ENCODE measurements at places on chromosomes 12 and 14. TPM values are rescaled to one million over a fixed set of nuclear protein-coding genes. Genes with fewer than 3 reads are reported as not detected.

DNA sequence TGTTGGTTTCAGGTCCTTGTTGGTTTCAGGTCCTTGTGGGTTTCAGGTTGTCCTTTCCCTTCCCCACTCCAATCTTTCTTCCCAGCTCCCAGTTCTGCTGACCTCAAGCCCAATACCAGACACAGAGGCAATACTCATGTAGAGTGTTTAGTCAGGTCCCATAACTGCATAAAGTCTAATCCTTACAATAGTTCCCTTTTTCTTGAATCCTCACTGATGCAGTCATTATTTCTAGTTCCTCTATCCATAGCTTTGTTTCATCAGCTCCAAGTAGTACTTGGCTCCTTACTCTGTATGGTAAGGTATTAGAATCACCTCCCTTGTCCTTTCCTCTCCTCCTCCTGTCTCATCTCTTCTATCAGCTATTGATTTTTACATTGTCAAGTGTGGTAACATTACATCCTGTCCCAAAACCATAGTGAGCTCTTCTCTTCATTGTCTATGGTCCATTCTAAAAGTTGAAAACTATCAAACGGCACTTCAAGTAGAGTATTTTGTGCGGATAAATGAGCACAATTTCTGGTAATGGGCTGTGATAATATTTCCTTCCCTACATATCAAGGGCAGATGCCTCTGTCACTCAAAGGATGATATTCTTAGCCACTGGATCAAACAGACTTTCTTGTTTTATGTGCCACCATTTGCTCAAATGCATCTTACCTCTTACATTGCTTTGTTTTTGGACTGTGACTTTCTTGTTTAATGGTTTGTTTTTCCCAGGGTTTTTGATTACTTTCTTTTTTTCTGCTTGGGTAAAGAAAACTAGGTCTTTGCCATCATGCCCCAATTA lies 57.2 kb upstream of the JDP2 start:
- DNase-seq, result no peak

The KLRC2 gene
- not detected for polyA plus RNA-seq

The FGF6 gene
- not detected for polyA plus RNA-seq

GRCh38 chr14:61140271-61140670 lies 140.9 kb downstream of the TMEM30B start:
- no peak for DNase-seq

GRCh38 chr14:34424488-34424887 lies 37.6 kb downstream of the SPTSSA start:
- no peak for DNase-seq

GRCh38 chr12:13592063-13592942 lies 389.1 kb downstream of the GRIN2B start:
- no peak for DNase-seq

The SALL2 gene
- polyA plus RNA-seq, result 62.1 TPM

DNA sequence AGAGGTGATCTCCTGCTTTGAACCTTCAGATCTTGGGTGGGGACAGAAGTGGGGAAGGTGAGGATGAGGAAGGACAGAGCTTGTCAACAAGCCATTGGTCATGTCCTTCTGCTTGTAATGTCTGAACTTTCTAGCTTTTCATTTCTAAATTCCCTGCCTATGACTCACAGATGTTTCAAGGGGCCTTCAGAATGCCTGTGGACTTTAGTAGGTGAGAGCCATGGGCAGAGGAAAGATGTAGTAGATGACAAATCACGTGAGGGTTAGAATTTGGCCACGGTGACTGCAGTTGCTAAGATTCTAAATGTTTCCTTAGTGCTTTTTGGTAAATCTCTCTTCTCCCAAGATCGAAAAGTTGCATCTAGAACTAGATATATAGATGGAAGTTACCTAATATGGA lies 18.7 kb upstream of the CREBL2 start:
- DNase-seq, result no peak

DNA sequence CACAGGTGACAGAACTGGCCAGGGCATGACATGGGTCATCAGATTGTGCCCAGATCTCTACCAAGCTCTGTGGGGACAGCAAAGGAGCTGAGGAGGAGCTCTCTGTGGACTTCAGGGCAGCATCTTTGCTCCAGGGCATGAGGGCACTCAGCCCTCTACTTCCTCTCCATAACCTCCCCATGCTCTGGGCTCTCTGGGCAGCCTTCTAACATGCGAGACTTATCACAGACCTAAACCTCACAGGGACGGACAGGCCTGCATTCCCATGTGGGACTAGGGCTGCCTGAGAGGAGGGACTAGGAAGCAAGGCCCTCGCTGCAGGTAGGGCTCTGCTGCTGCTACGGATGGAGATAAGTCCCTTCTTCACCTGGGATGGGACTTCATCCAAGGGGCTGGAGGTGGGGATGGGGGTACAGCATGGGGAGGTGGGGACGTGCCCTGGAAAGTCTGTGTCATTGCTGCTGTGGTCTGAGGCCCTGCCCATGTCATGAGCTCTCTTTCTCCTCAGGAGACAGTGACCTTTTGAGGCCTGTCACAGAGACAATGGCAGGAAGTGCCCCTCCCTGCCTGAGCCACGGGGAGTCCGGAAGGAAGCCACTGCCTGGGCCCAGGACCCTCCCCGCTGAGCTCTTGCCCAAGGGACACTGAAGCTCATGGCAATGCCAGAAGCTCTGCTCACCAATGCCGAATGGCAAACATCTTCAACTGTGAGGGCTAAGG lies 44.1 kb downstream of the PITPNM2 start:
- no peak for DNase-seq

DNA sequence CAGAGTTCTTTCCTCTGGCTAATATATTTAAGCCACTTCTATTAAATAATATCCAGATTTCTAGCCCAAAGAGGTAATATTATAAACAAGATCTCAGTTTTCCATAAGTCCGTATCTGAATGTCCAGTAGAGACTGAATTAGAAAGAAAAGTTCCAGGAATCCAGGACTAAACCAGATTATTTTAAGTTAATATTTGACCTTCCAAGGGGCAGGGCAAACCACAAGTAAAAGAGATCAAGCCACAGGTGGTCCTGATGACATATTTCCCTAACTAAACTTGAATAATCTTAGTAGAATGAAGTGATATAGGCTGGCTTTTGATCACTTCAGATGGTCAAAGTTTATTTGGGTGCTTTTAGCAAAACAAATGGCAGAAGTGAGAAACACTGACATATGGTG lies 43.3 kb upstream of the E2F7 start:
- DNase-seq, result no peak

The CBLN3 gene
- polyA plus RNA-seq, result 3.7 TPM

The OR4K5 gene
- not detected for polyA plus RNA-seq

DNA sequence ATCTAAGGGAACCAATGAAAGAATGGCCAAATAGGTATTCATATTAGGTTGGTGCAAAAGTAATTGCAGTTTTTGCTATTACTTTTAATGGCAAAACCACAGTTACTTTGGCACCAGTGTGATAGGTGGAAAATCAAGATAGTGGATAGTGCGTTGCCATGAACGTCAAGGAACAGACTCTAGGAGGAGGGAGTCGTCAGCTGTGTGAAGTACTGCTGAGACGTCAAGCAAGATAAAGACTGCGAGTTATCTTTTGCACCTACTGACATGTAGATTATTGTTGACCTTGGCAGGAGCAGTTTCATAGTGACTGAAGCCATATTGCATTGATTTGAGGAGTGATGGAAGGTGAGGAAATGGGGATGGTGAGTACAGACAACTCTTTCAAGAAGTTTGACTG lies 8.3 kb downstream of the YLPM1 start:
- no peak for DNase-seq

- DNase-seq, result no peak
Measured at GRCh38 chr14:33611405-33612196, 339.3 kb downstream of the EGLN3 start.

The CS gene
- 241 TPM for polyA plus RNA-seq

The DLK1 gene
- 10.8 TPM for polyA plus RNA-seq

DNA sequence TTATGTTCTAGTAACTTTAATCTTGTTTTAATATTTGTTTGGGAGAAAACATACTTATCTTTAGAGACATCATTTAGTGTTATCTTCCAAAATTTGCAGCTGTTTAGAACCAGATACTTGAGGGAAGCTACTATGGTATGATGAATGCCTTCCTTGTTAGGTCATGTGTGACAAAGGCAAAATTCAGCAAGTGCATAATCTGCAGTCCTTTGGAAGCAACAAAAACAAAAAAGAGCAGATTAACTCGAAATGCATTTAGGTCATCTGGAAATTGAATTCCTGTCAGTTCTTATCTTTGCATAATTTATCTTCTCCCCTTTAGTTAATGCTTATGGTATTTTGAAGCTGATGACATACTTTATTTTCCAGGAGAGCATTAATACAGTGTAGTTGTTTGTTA lies 3.5 kb downstream of the FBXO34 start:
- DNase-seq, result no peak

DNA sequence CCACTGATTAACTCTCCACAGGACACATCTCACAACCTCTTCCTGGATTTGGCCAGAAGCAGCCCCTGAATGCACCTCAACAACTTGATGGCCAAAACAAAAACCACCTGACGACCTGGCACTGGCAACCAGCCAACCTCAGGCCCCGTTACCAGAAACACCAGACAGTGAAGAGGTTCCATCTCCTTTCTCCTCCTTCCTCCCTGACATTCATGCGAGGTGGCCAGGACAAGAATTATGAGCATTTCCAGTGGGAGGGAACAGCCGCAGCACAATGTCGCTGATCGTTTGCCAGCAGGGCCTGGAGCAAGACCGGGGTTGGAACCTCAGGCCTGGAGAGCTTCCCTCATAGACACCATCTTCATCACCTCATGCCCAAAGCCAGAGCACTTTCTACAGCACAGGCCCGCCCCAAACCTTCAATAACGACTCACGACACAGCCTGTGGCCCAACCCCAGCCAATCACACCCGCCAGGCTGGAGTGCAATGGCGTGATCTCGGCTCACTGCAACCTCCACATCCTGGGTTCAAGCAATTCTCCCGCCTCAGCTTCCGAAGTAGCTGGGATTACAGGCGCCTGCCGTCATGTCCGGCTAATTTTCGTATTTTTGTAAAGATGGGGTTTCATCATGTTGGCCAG lies 48.7 kb downstream of the CCDC88C start:
- DNase-seq, result no peak

- no peak for DNase-seq
Measured at GRCh38 chr12:60487284-60487683, 891.5 kb downstream of the SLC16A7 start.

The FIGNL2 gene
- 3.4 TPM for polyA plus RNA-seq

The ETFBKMT gene
- polyA plus RNA-seq, result 5.4 TPM

DNA sequence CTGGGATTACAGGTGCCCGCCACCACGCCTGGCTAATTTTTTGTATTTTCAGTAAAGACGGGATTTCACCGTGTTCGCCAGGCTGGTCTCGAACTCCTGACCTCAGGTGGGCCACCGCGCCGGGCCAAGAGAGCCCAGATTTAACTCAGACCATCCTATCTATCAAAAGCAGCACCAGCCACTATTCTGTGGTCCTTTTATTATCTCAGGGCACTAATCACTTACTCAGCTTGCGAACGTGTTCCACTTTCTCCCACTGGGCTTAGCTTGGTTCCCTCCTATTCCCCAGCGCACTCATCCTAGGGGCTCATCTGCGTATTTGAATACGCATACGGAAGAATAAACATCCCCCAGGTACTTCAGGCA lies 16.2 kb upstream of the AACS start:
- no peak for DNase-seq

- DNase-seq, result no peak
Measured at GRCh38 chr12:119440803-119441360, 106.4 kb downstream of the CCDC60 start.

DNA sequence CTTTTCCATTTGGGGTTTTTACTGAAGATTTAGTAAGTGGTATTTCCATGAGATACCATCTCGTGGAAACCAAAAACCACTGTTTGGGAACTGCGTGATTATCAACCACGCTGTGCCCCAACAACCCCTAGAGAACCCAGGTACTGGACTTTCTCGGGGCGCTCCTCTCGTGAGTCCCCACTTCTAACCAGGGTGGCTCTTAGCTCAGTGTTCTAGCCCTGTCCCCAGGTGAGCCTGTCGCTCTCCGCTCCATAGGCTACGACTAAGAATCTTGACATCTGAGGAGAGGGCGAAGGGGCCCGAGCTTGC lies 686 bp downstream of the MCRS1 start:
- DNase-seq, result no peak

The ZDHHC22 gene
- 0.57 TPM for polyA plus RNA-seq

GRCh38 chr12:23083267-23083666 lies 458.3 kb downstream of the ETNK1 start:
- no peak for DNase-seq

GRCh38 chr14:100629696-100630095 lies 42.5 kb upstream of the BEGAIN start:
- no peak for DNase-seq

DNA sequence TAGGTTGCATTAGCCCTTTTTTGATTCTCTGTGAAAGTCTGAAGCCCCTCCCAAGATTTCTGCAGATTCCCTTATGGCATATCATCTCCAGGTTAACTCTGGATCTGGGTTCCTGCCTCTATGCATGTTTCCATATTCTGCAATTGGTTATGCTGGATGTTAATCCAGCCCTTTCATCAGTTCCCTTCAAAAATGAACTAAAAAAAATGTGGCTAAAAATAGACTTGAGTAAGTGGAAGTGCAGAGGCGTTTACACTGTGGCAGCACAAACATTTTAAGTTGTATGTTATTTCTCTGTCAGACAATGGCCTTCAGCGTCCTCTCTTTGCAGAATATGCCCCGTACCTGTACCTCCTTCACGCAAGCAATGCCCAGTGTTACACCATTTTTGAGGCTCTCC lies 11.4 kb downstream of the MGST1 start:
- DNase-seq, result no peak

DNA sequence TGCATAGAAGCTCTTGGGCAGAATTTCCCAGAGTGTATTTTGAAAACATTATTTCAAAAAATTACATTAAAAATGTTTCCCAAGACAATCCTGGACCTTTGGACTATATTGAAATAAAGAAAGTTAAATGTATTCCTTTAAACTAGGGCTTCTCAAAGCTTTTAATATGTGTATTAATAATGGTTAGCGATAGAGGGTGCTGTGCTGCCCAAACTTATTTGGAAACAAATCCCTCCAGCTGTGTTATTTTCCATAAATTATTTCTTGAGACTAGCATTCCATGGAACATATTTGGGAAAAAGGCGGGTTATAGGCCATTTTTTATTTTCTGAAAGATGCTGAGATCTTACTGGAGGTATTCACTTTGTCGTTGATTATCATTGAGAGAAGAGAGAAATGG lies 397.8 kb upstream of the MIS18BP1 start:
- no peak for DNase-seq

The TMPRSS12 gene
- polyA plus RNA-seq, result 0.13 TPM

DNA sequence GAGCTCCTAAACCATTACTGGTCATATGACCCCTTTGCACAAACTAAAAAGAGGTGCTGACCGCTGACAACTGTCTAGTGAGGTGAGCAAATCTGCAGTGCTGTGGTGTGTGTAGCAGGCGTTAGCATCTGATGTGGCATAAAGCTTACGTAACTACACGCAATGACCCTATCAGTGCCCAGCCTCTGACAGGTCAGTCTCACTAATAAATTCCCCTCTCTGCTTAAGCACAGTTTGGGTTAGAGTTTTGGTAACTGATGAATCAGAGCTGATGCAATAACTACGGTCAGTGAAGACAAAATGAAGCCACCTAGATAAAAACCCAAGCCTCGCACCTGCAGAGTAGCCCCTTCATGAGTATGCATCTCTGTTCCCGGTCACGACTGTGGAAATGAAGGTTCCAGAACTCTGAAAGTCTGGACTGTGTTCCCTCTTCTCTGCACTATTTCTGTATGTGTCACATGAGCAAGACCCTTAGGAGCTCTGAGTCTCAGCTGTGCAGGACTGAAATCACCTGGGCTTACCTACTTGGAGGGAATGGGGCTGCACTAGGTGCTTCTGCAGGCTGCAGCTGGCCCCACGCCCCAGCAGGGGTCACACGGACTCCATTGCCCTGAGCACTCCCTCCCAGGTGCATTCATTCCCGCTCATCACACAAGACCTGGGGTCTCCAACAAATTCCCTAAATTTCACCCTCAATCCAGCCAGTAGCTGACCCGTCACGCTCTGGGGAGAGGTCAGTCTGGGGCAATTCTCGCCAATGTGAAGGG lies 54.4 kb downstream of the RIMBP2 start:
- DNase-seq, result no peak

All from left kidney (tissue), 8 donors.